Glomerular endothelial cell (primary cell): ENCODE measurements at places on chromosomes 6 and 20.

- no peak for DNase-seq
Measured at GRCh38 chr20:2320813-2321658, 25.2 kb downstream of the TGM3 start.

DNA sequence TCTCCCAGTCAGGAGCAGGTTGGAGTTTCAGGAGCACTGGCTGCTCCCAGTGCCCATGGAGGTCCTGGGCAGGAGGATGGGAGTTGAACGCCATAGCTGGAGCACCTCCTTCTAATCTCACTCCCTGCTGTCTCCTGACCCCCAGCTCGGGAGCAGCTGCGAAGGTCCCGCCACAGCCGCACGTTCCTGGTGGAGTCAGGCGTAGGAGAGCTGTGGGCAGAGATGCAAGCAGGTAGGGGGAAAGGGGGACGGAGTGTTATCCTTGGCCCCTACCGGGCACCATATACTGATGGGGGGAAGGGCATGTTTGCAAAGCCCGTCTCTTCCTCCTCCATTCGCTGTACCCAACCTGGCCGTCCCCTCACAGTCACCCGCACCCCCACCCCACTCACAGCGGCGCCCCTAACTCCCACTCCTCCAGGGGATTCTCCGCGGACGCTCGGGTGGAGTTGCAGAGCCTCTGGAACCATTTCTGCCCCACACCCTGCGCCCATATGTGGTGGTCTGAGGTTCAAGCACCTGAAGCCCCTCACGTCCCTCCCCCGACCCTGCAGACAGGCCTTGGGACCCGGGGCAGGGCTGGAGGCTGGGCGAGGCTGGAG lies 16.7 kb downstream of the HSPA12B start:
- no peak for DNase-seq

DNA sequence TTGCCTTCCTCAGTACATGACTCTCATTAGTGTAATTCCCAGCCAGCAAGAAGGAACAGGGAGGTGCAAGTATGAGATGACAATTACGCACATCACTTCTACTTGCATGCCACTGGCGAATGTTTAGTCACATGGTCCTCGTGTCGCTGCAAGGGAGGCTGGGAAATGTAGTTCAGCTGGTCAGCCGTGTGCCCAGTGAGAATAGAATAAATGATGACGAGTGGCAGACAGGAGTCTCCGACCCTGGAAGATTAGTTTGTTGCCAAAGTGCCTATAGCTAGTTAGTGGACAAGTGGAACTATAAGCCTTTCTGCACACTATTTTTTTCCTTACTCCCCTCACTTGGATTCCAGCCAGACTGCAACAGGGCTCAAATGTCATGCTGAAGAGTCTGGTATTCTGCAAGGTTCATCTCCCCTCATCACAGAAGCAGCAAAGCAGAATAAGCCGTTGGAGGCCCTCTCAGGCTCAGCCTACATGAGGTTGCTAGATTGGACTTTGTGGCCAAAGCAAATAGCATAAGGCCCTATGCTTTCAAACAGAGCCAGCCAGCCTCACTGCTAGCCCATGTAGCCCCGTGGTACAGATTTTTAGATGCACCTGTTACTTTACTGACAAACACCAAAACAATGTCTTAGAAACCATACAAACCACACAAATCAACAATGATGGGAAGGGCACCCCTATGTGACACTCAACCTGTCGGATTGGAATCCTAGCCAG lies 9.7 kb downstream of the LINC00237 start:
- DNase-seq: no peak

DNA sequence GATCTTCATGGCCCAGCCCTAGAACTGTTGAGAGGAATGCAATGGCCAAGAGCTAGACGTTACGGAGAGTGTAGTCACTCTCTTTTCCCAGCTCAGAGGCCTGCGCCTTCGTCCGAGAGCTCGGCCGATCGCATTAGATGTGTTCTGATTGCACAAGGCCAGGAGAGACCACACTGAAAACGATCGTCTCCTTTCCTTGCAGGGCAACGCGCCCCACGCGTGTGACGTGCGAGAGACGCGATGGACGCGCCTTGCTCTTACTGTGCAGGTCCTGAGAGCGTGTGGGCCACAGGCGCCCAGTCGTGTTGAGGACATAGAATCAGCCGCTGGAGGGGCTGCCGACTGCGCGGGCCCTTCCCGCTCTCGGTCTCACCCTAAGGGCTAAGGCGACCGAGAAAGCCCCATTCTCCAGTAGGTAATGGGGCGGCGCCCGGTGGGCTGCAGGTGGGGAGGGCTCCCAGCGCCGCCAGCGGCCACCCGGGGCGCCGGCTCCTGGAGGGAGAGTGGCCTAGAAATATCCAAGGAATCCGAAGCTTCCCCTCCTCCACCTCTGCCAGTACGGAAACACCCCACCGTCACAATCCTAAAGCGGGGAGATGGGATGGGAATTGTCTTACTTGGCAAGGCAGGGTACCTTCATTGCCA lies 26.9 kb downstream of the TFAP2B start:
- no peak for DNase-seq
